Urothelium cell line (cell line): ENCODE measurements at places on chromosomes 6 and 20.

DNA sequence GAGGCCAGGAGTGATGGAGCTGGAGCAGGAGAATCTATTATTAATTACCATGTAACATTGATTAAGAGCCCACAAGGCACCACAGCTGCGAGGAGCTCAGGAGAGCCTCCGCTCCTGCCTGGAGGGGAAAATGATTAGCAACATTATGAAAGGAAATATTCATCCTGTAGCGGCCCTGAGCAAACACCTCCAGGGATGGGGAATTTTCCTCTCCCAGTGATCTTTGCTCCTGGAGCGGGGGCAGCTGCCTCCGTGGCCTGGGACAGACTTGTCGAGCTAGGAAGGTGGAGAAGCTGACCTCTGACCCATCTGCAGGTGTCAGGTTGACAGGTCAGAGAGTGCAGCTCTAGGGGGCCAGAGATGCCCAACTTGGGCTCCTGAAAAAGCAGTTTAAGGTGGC is 40.1 kb upstream of the SIRPA start:
- DNase-seq: no peak

DNA sequence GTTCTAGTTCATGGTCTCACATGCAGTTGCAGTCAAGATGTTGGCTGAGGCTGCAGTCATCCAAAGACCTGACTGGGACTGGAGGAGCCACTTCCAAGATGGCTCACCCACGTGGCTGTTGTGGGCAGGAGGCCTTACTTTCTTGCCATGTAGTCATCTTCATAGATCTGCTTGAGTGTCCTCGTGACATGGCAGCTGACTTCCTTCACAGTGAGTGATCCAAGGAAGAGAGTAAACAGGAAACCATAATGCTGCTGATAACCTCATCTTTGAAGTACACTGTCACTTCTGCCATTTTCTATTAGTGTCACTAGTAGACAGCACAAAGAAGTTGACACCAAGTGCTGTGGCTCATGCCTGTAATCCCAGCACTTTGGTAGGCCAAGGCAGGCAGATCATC is 40.1 kb upstream of the AKIRIN2 start:
- DNase-seq: no peak

DNA sequence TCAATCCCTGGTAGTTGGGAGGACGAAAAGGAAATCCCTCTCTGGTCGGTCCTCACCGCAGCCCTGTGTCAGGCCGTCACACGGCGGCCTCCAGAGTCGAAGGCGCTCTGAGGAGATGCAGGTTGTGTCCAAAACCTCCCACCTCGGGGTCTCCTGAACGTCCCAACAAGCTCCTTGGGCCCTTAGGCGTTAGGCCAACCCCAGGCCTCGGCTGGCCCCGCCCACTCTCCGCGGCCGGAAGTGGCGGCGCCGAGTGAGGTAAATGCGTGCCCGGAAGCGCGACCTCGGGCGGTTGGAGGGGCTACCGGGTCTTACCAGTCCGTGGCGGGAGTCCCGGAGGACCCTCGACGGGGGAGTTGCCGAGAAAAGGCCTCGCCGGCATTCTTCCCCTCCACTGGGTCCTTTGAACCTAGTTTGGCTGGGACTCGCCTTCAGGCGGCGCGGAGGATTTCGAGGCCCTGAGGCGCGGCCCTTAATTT is at the start of gene TDRD6:
TSS of gene TDRD6 (plus strand) at position 267 of the 479 bp plus-strand sequence. CDS start 244 bp downstream, outside the sequence.
- DNase-seq: no peak

DNA sequence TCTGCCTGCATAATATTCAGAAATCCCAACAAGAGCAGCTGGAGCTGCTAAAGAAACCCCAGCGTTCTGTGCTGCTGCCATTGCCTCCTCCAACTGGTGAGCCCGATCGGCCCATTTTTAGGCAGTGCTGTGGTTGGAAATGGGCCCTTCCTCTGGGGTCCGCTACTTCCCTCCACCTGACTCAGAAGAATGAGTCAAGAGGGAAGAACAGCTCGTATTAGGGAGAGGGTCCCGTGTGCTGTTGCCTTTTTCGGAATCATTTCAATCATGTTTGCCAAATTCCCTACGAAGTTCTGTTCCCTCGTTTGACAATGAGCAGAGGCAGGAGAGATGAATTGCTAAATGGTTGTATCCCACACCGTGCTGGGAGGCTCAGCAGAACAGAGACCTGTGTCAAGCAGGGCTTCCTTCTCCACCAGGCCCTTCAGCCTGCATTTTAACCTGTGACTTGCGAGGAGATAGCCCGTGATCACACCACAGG is 38.4 kb downstream of the THBS2 start:
- DNase-seq: no peak

GRCh38 chr20:32098786-32099185 is 10.7 kb upstream of the TM9SF4 start:
- no peak for DNase-seq

- DNase-seq: no peak
These were observed 198.3 kb downstream of the ZNF217 start for GRCh38 chr20:53395188-53395923.

DNA sequence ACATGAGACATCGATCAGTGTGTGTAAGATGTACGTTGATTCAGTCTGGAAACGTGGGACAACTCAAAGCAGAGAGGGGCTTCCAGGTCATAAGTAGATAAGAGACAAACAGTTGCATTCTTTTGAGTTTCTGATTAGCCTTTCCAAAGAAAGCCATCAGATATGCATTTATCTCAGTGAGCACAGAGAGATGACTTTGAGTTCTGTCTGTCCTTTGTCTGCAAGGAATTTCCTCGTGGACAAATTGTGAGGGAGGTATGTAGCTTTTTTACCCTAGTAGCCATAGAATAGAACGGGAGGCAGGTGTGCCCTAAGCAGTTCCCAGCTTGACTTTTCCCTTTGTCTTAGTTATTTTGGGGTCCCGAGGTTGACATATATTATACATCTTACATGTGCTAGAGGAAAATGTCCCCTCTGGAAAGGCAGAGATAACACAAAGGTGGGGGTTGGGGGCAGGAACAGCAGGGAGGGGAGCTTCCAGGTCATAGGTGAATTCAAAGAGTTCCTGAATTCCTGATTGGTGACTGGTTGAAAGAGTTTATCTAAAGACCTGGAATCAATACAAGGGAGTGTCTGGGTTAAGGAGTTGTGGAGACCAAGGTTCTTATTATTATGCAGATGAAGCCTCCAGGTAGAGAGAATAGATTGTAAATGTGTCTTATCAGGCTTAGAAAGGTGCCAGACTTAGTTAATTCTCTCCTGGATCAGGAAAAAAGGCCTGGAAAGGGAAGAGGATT is 237.0 kb downstream of the NFATC2 start:
- no peak for DNase-seq

GRCh38 chr6:158923805-158924498 is 76.0 kb downstream of the RSPH3 start:
- DNase-seq: no peak

GRCh38 chr20:33663161-33664084 is 1.3 kb downstream of the C20orf144 start:
- DNase-seq: peak; percentile 96

- DNase-seq: peak; percentile 38
These were observed 76.5 kb downstream of the ADGRG6 start for GRCh38 chr6:142378138-142378875.

DNA sequence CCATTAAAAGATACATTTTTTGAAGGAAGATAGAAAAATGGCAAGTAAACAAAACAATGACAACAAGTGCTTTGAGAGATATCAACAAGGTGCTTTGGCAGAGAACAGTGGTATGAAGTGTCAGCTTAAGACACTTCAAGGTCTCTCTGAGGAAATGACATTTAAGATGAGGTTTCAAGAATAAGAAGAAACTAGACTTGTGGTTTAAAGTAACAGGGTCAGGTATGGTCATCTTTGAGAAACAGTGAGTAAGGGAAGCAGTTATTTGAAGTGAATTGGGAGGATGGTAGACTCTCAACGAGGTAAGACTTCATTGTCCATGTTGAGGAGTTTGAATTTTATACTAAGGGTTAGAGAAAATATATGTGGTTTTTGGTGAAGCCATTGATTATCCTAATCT is 77.8 kb downstream of the SYCP2L start:
- no peak for DNase-seq

GRCh38 chr6:111406200-111406721 is 76.8 kb downstream of the REV3L start:
- no peak for DNase-seq

DNA sequence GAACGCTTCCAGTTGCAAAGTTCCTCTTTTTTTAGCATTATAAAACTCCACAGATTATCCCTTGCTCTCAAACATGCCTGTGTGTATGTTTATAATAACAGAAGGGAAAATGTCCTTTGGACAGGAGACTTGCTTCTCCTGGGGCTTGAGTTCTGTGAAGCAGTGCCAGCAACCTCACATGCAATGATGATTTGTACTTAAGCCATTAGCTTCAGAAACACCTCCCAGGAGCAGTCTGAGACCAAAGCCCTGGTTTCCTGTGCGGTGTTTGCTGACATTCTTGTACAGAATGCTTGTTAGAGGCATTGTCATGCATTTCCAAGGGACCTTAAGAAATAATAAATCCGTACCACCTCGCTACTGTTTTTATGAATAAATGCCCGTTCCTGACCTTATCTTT is 752.8 kb downstream of the CBLN4 start:
- no peak for DNase-seq

DNA sequence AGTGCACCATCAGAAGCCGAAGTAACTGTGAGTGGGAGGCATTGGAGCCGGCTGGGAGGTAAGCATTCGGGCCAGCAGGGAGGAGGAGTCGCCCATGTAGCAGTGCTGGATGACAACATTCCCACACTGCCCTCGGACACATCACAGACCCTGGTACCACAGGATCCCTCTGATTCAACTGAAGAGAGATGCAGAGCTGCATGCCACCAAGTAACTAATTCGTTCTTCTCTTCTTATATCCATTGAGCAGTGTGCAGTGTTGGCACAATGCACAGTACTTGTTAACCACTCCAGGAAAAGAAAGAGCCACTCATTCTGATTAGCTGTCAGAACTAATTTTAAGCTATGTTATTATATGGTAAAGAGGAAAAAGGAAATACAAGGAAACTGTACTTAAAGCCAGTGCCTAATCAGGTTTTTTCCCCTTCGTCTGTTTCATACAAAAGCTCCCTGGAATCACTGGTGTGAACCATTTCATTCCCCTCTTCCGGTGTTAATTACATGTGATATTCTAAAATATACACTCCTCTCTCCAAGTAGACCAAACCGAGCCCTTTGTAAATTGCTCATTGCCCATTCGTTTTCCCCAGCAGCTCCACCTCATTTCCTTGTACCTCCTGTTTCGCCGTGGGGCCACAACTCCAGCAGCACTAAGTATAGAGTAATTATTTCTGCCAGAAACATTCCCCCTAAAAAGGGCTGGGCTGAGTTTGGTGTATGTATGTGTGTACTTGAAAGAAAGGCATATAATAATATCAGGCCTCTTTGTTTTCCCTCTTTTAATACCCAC is 32.4 kb upstream of the ADTRP start:
- no peak for DNase-seq

GRCh38 chr6:128558021-128558420 is 37.6 kb upstream of the PTPRK start:
- no peak for DNase-seq

DNA sequence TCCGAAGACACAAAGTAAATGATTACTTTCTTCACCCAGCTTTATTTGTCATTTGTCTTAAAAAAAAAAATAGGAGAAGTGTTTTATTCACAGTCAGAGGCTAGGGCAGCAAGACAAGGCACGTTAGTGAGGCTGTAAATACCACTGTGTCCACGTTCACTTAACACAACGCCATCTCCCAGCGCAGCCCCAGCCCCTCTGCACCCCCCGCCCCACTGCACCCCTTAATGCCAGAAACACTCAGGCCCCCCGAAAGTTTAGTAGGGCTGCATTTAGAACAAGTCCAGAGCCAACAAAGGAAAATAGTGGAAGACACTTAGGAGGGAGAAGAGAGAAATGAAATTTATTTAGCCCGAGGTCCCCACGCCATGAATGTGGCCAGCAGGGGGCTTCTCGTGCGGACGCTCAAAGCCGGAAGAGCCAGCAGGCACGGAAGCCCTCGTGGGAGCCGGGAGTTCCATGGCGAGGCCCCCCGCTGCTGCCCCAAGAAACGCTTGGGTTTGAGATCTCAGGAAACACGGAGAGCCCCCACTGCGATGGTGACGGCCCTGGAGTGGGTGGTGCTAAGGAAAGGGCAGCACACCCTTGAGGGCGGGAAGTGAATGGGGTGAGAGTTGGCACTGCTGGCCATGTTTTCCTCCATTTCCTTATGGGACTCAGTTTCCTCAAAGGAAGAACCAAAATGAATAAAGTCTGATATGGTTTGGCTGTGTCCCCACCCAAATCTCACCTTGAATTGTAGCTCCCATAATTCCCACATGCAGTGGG is 50.2 kb downstream of the IYD start:
- DNase-seq: peak; percentile 78
